ENCODE measurements at places on chromosomes 16 and 17. TPM values are rescaled to one million over a fixed set of nuclear protein-coding genes. Genes with fewer than 3 reads are reported as not detected.

DNA sequence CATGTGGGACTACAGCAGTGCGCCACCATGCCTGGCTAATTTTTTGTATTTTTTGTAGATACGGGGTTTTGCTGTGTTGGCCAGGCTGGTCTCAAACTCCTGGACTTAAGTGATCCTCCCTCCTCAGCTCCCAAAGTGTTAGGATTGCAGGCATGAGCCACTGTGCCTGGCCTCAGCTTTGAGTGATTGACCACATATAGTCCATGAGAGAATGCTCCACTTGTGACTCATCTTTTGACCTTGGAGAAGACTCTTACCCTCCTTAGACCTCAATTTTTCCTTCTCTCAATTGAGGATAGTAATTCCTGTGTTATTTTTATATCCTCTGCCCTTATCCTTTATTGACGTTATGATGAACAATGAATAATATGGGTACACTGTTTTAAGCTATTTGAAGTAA lies 30.9 kb upstream of the DUSP14 start:
- no peak overlapping the region for H3K27ac ChIP-seq
- H3K27me3 ChIP-seq, result no peaks in the 10 kb centered on the region
- H3K4me1 ChIP-seq, result peaks cover 14% of the 10 kb centered on the region
- peaks cover 8% of the 10 kb centered on the region for H3K36me3 ChIP-seq
- DNase-seq, result no peak
- no peak overlapping the region for H3K4me3 ChIP-seq

The GNG13 gene
- total RNA-seq, result 0.34 TPM

The HEXIM1 gene
- total RNA-seq, result 36.9 TPM

DNA sequence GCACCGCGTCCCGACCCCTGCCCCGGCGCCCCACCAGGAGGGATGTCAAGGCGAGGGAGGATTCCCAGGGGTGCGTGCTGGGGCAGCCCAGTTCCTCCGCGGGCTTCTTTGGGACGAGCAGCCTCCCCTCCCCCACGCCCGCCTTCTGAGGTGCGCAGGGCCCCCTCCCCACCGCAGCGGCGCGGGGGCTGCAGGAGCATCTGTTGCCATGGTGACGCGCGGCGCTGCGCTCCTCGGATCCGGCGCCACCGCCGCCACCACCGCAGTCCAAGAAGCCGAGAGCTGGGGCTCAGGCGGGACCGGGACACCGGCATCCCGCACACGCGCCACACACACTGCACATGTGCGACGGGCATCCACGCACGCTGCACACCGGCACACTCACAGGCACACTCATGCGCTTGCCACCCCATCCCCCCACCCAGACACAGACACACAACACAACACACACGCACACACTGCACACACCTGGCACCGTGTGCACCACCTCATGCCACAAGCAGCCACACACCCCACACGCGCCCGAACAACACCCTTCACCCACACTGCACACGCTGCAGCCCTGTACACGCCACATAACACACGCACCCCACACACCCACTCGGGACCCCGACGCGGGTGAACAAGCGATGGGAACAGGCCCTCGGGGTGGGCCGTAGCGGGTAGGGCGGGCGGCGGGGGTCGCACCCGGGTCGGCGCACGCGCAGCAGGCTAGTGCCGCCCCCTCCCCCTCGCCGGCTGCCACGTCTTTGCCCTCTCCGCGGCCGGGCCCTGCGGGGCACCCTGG lies 17.0 kb downstream of the ENPP7 start:
- H3K4me3 ChIP-seq, result peak overlapping the region; percentile 75
- no peak overlapping the region for H3K27ac ChIP-seq
- peaks cover 15% of the 10 kb centered on the region for H3K4me1 ChIP-seq
- no peaks in the 10 kb centered on the region for H3K36me3 ChIP-seq

The ZMYND15 gene
- 0.63 TPM for total RNA-seq

The MGAT5B gene
- 11.5 TPM for total RNA-seq

The UBALD2 gene
- total RNA-seq, result 30.3 TPM

The SLC5A11 gene
- not detected for total RNA-seq

DNA sequence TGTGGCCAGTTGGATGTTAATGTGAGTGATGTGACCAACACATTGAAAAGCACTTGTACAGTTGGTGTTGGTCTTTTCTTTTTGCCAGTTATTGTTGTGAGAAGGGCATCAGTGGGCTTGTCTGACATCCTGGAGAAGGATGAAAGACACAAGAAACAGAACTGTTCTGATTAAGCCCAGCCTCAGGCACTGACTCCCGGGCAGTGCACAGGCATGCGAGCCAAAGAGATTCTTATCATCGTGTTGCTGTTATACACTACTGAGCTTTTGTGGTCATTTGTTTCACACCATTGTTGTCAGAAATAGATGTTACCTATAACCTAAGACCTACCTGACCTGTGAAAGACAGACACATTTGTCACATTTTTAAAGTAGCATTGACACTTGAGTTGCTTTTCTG lies 236.8 kb upstream of the CA10 start:
- no peak overlapping the region for H3K27ac ChIP-seq
- H3K27me3 ChIP-seq, result peaks cover 7% of the 10 kb centered on the region
- H3K4me3 ChIP-seq, result no peak overlapping the region
- no peak for DNase-seq
- no peaks in the 10 kb centered on the region for H3K4me1 ChIP-seq

DNA sequence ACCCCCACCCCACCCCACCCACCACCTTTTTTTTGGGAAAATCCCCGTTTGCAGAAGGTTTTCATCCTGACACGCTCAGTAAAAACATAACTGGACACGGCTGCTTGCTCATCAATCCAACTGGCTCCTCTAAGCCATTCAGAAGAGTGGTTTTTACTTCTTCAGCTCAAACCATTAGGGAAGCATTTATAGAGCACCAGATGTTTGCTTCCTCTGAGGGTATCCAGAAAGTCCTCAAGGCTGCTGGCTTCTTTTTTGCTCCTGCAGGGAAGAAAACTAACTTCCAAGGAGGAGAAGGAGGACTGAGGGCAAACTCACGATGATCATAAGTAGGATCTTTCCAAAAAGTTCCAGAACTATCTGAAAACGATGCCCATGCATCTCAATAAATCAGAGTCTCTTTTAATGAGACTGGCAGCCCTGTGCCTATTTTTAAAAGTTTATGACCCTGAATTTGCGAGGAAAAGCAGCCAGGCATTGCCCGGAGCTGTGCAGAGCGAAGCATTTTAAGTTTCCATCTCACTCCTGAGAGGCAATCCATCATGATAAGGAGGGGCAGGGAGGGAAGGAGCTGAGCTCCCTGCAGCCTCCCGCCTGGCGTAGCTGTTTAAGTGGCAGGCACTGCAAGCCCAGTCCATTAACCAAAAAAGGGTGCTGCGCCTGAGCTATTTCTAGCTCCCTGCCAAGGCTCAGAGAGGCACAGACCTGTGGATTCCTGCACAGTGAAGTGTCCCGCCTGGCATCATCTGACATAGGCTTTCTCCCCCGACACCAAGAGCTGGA lies 146.3 kb upstream of the FOXF1 start:
- H3K4me1 ChIP-seq, result peaks cover 62% of the 10 kb centered on the region
- no peak overlapping the region for H3K4me3 ChIP-seq
- no peak for DNase-seq

DNA sequence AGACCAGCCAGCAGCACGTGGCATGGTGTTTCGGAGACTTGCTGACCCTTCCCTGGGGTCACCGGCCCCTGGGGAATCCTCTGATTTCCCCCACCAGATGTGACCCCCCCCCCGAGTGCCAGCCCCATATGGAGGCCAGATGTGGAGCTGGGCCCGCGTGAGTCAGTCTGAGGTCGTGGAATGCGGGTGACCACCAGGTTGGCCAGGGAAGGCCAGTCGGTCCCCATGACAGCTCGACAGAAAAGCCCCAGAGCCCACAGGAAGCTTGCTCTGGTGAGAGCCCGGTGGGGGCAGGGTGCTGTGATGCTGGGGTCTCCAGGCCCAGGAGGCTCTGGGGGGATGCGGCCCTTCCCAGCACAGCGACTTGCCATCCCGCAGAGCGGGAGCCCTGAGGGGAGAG lies 209.0 kb downstream of the NTN1 start:
- no peak for DNase-seq
- H3K27ac ChIP-seq, result no peak overlapping the region
- no peak overlapping the region for H3K4me3 ChIP-seq
- no peaks in the 10 kb centered on the region for H3K27me3 ChIP-seq
- H3K36me3 ChIP-seq, result no peaks in the 10 kb centered on the region
- peaks cover 1% of the 10 kb centered on the region for H3K4me1 ChIP-seq

The KRT23 gene
- total RNA-seq, result not detected

DNA sequence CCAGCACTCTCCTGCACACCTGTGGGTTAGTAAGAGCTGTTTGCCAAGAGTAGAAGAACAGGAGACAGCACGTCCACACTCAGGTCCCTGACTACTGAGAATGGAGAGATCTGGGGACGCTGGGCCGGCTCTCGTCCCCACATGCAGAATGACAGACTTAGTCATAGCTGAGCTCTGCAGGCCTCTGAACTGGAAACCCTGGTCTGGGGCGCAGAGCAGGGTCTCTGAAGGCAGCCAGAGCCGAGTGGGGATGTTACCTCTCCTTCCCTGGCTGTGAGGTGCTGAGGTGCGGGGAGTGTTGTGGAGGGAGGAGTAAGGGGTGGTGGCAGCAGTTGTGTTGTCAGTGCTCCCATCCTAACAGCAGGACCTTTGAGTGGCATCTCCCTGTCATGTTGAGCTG lies 7.2 kb upstream of the JPT2 start:
- DNase-seq, result no peak
- no peaks in the 10 kb centered on the region for H3K4me1 ChIP-seq
- H3K4me3 ChIP-seq, result no peak overlapping the region
- no peaks in the 10 kb centered on the region for H3K27me3 ChIP-seq
- H3K36me3 ChIP-seq, result peaks cover 75% of the 10 kb centered on the region
- no peak overlapping the region for H3K27ac ChIP-seq

The SCN4A gene
- 5.2 TPM for total RNA-seq

The ANKRD40CL gene
- not detected for total RNA-seq

DNA sequence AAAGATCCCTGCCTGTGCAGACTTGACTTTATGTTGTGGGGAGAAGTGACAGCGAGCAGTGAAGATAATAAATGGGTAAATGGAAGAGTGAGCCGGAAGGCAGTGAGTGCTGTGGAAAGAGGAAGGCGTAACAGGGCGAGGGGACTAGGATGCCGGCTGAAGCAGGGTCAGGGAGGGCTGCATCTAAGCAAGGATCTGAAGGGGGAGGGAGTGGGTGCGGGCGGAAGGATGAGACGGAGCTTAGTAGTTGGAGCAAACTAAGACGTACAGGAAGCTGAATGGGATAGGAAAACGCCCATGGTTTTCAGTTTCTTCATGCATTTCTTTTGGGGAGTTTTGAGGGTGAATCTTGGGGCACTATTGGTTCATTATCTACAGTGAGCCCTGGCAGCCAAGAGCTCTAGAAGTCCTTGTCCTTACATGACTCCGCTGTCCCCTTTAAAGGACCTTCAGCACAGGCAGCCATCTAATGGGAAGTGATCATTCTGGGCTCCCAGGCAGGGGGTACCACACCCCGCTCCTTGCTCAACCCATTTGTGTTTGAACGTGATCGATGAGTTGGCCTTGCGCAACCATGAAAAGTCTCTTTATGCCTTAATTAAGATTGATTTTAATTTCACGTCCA lies 10.4 kb upstream of the NAT9 start:
- peaks cover 8% of the 10 kb centered on the region for H3K36me3 ChIP-seq
- no peak overlapping the region for H3K27ac ChIP-seq
- no peaks in the 10 kb centered on the region for H3K27me3 ChIP-seq
- peaks cover 27% of the 10 kb centered on the region for H3K4me1 ChIP-seq
- no peak for DNase-seq

The HBA2 gene
- total RNA-seq, result 2.4 TPM

GRCh38 chr17:14197586-14197985 lies 39.1 kb downstream of the CDRT15 start:
- H3K4me3 ChIP-seq, result no peak overlapping the region
- H3K36me3 ChIP-seq, result no peaks in the 10 kb centered on the region
- peaks cover 13% of the 10 kb centered on the region for H3K4me1 ChIP-seq
- no peak for DNase-seq

The NOG gene
- total RNA-seq, result 1.1 TPM

The KREMEN2 gene
- total RNA-seq, result 7.5 TPM

The FBXL16 gene
- total RNA-seq, result 22.7 TPM

The KRT28 gene
- total RNA-seq, result not detected

GRCh38 chr17:42898147-42898811 lies 2.3 kb upstream of the G6PC1 start:
- H3K27ac ChIP-seq, result no peak overlapping the region
- H3K27me3 ChIP-seq, result peaks cover 2% of the 10 kb centered on the region
- no peak overlapping the region for H3K4me3 ChIP-seq
- no peaks in the 10 kb centered on the region for H3K36me3 ChIP-seq
- no peak for DNase-seq
- peaks cover 12% of the 10 kb centered on the region for H3K4me1 ChIP-seq

GRCh38 chr17:57261084-57261461 lies 4.8 kb downstream of the MSI2 start:
- DNase-seq, result no peak
- H3K4me1 ChIP-seq, result peaks cover 42% of the 10 kb centered on the region
- H3K36me3 ChIP-seq, result peaks cover 52% of the 10 kb centered on the region
- peak overlapping the region; percentile 93 for H3K4me3 ChIP-seq

- DNase-seq, result no peak
- peaks cover 29% of the 10 kb centered on the region for H3K4me1 ChIP-seq
- no peaks in the 10 kb centered on the region for H3K27me3 ChIP-seq
- H3K36me3 ChIP-seq, result no peaks in the 10 kb centered on the region
Observed at GRCh38 chr16:49661465-49662187, 194.3 kb downstream of the ZNF423 start.

The MYO15A gene
- total RNA-seq, result 4.5 TPM

DNA sequence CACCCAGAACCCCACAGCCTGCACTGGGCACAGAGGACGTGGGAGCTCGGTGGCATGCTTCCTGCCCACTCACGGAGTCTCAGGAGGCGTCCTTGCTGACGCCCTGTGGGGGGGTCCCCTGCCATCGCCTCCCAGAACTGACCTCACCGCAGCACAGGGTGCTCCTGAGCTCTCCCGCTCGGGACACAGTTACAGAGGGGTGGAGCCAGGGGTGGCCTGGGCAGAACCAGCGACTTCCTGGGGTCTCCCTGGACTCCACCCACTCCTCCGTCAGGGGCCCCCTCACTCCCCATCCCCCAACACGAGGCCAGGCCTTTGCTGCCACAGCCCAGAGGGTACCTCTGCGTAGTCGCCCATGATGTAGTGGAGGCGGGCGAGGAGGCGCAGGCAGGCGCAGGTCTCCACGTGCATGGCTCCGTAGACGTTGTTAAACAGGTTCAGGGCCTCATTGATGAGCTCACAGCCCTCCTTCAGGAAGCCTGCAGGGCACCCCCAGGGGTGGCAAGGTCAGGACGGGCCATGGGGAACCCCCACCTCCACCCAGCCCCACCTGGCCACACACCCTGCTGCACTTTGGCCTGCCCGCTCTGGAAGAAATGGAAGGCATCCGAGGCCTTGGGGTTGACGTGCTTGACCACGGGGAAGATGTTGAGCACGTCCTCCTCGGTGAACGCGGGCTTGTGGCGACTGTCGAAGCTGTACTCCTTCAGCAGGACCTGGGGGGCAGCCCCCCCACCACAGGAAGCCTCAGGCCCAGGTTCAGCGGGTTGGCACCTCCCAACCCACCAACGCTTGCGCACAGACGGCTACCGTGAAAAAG lies 17.8 kb downstream of the CLUH start:
- H3K27ac ChIP-seq, result no peak overlapping the region
- H3K4me3 ChIP-seq, result no peak overlapping the region
- no peaks in the 10 kb centered on the region for H3K27me3 ChIP-seq
